ENCODE measurements at places on chromosomes 3 and 15.

- peak; percentile 81 for DNase-seq
Measured at GRCh38 chr15:60582370-60583036, 103.6 kb upstream of the ICE2 start.

GRCh38 chr3:176055836-176056235 lies 1141.4 kb downstream of the TBL1XR1 start:
- DNase-seq = no peak

GRCh38 chr3:187720337-187720670 lies 17.9 kb upstream of the RTP2 start:
- no peak for DNase-seq

GRCh38 chr15:90561344-90562244 lies 31.9 kb downstream of the CRTC3 start:
- DNase-seq = peak; percentile 65

GRCh38 chr3:16365491-16366128 lies 100.6 kb downstream of the OXNAD1 start:
- DNase-seq = no peak

- no peak for DNase-seq
Measured at GRCh38 chr3:32153414-32154204, 47.2 kb downstream of the GPD1L start.

- DNase-seq = no peak
Measured at GRCh38 chr15:94021621-94022320, 209.6 kb upstream of the MCTP2 start.

GRCh38 chr3:185439745-185440466 lies 58.9 kb downstream of the TMEM41A start:
- no peak for DNase-seq

DNA sequence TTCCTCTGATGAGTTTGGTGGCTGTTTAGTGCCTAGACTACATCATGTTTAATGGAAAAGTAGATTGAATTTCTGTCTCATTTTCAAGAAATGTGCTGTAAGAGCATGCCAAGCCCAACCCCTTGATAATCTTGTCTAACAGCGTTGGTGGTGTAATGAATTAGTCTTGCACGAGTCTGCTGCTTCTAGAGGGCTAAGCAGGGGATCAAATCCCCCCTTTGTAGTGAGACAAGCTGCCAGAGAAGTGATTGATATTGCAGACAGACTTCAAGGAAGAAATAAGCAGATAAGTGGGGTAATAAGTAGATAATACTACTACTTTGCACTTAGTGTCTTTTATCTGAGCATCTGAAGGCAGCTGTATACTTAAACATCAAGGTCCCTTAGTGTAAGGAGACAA lies 141.4 kb downstream of the TP63 start:
- no peak for DNase-seq

DNA sequence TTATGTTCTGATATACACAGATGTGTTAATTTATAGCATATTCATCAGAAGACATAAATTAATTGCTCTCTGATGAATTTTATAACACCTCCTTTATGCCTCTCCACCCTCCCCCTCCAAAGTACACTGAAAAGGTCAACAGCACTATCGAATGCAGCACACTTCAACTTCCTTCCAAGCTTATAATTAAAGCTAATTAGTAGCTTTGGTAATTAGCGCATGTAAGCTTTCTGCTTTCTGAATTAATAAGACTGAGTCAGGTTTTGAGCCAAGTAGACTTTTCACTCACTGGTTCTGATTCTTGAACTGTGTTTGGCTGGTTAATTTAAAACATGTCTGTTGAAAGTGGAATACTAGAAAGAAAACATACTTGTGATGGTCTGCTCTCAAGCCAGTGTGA lies 760.8 kb upstream of the CFAP20DC start:
- DNase-seq = no peak

DNA sequence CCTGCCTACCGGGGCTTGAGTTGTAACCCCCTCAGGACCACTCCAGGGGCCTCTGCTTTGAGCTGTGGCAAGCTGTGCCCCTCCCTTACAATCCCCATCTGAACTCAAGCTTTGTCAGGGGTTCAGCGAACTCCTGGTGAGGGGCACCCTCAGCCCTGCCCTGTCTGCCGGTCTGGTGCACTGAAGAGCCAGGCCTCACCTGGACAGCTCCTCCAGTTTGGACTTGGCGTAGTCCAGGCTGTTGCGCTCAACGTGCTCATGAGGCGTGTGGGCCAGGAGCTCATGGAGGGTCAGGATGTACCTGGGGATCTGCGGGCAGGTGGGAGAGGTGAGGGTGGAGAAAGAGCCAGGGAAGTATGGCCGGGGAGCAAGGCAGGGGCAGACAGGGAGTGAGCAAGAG lies 59.4 kb downstream of the RASGRF1 start:
- no peak for DNase-seq

DNA sequence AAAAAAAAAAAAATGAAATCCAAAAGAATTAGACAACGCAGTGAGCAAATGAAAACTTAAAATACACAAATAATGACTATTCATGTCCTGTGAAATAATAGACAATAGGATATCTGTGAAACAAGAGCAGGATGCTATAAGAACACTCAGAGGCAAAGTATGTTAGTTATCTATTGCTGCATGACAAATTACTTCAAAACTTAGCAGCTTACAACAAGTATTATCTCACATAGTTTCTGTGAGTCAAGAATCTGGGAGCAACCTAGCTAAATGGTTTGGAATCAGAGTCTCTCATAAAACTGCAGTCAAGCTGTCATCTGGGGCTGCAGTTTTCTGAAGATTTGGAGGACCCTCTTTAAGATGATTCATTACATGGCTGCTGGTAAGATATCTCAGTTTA lies 36.5 kb upstream of the ZMAT3 start:
- DNase-seq = no peak

DNA sequence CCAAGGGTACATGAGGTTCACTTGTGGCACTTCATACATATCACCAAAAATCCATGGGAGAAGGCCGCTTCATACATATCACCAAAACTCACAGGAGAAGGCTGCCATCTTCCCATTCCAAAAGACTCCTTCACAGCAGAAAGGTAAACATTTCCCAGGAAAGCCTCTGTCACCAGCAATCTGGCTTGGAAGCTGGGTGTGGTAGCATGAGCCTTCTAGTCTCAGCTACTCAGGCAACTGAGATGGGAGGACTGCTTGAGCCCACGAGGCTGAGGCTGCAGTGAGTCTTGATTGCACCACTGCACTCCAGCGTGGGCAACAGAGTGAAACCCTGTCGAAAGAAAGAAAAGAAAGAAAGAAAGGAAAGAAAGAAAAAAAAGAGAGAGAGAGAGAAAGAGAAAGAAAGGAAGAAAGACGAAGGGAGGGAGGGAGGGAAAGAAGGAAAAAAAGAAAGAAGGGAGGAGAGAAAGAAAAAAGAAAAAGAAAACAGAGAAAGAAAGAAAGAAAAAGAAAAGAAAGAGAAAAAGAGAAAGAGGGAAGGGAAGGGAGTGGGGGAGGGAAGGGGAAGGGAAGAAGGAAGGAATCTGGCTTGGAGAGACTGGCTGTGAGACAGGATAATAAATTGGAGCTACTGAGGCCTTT lies 7.2 kb downstream of the LRIG1 start:
- no peak for DNase-seq

GRCh38 chr3:20064387-20064786 lies 24.1 kb downstream of the KAT2B start:
- DNase-seq = no peak

- no peak for DNase-seq
Measured at GRCh38 chr15:45401665-45402161, 23.4 kb upstream of the GATM start.

GRCh38 chr15:91252322-91252721 lies 152.3 kb downstream of the SV2B start:
- DNase-seq = no peak

DNA sequence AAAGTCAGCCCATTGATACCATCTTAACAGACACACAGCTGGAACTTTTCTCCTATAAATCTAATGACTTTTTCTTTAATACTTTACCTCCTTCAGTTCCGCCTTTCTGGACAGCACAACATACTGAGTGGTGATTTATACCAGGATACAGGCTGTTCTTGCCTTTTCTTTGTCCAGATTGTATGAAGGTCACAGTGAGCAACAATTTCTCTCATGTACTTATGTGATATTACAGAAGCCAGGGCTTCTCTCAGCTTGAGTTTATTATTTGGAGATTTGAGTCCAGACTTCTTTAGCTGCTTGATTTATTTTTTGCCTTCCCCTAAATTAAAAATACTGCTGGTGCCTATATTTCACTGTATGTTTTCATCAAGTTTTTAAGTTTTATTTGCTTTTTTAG lies 976.0 kb downstream of the ROBO2 start:
- DNase-seq = no peak

DNA sequence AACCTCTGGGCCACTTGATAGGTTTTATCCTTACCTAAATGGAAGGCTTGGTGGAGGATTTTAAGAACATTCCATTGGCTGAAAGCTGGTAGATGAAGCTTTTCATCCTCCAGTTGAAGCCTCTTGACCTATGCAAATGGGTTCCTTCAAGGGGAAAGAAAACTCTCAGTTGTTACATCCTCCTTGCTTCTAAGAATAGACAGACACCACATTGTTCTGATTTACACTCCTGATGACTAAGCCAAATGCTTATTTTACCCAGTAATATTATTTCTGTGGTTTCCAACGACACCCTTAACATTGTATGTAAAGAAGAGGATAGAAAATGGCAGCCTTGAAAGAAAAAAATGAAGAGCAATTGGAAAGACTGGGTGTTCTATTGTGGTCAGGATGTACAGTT lies 480.5 kb downstream of the OTOL1 start:
- DNase-seq = no peak

- no peak for DNase-seq
Measured at GRCh38 chr3:133578548-133579191, 5.2 kb downstream of the CDV3 start.

DNA sequence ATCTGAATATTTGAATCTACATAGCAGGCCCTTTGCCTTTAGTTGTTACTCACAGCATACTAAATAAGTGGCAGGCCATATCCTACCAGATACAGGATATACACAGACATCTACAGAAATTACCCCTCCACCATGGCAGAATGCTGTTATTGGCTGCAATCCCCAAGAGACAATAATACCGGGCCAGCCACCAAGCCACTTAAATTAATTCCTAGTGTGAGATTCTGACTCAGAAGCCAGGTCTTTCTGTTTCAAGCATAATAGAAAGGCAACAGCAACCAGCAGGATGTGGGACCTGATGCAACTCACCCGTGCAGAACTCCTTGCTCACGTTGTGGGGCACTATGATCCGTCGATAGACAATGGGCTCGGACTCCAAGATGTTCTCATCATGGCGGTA lies 39.8 kb downstream of the CLK3 start:
- DNase-seq = no peak

DNA sequence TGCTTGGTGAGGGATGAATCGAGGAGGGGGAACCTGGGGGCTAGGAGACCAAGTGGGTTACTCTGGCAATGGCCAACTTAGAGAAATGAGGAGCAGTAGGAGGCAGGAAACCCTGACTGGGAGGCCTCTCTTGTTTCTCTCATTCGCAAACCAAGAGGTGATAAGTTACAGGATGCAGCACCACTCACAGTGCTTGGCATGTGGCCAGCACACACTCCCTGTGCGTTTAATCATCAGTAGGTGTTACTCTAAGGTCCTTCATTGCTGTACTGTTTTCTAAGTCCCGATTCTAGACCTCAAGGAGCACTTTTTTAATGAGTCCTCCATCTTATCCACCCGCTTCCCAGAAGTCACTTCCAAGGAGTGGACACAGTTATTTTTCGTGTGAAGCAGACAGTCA lies 314.1 kb upstream of the TRIM42 start:
- no peak for DNase-seq

DNA sequence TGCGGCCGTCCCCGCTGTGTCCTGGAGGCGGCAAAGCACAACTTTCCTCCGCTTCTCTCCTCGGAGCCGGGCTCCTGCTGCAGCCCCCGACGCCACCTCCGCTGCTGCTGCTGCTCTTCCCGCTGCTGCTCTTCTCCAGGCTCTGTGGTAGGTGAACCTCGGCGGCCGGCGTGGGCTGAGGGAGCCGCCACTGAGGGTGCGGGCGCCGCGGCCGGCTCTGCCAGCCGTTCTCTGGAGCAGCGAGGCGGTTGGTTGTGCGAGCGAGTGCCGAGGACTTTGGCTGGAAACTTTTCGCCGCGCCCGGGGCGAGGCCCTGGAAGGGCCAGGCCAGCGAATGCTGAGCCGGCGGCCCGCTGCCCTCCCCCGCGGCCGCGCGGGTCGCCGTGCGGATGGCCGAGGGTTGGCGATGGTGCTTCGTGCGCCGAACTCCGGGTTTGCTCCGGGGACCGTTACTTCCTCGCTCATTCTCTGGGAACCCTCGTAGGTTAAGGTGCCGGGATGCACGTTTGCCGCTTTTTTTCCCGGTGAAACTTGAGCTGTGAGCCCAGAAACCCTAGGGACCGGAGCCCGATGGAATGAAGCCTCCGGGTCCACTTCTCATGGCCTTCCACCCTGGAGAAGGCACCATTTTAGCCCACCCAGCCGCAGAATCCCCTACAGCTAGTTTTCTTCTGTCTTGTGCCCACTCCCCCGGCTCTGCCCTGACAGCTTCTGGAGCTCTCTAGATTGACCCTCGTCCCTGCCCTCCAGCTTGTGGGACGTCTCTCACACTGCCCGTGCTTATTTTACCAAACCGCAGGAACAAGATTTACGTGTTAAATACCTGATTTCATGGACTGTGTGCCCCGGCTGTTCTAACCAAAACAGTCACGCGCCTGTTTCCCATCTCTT lies 660 bp downstream of the NECTIN3 start:
- DNase-seq = no peak

DNA sequence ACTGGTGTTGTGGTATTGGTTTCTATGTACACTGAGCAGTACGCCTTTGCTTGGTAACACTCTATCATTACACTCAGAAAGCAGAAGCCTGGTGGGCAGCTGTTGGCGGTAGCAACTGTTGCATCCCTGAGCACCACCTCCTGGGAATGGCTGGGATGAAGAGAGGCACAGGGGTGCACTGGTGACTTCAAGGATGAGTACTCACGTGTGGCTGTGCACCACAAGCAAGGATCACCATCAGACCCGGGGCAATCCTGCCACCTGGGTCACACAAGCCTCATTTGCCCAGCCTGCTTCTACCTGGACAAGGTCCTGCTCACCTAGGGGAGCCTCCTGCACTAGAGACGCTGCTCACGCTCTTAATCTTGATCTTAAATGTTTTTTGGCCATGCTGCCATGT lies 336.4 kb downstream of the SI start:
- DNase-seq = no peak

DNA sequence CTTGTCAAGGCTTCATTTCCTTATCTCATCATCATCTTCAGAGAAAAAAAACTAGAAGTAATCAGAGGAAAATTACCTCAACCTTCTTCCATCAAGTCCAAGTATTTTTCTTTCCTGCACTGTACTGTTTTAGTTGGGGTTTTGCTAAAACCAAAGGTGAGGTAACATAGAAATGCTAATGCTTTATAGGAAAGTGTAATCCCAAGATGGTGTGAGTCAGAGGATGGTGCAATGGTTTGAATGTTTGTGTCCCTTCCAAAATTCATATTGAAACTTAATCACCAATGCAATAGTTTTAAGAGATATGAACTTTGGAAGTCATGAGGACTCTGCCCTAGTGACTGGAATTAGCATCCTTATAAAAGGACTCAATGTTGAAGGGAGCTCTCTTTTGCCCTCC lies 79.5 kb downstream of the KBTBD8 start:
- no peak for DNase-seq

GRCh38 chr15:63923993-63924950 lies 90.5 kb upstream of the HERC1 start:
- no peak for DNase-seq

All from CD4-positive, alpha-beta T cell treated with Interleukin-1 beta for 1 hour (primary cell).